Ureter (tissue), 1 donor: ENCODE measurements at places on chromosomes 5 and 9. TPM values are rescaled to one million over a fixed set of nuclear protein-coding genes. Genes with fewer than 3 reads are reported as not detected.

OR1J2 gene
- total RNA-seq = 0.42 TPM

GPR150 gene
- total RNA-seq = 0.18 TPM

REXO4 gene
- total RNA-seq = 19.5 TPM

SLC6A7 gene
- 0.10 TPM for total RNA-seq

ACTBL2 gene
- total RNA-seq = not detected

FOXD4 gene
- not detected for total RNA-seq

PKD2L2 gene
- not detected for total RNA-seq
